T-cell (primary cell): ENCODE measurements at places on chromosomes 16 and 17.

GRCh38 chr17:68878226-68878885 lies 76.8 kb downstream of the ABCA8 start:
- no peak for DNase-seq

DNA sequence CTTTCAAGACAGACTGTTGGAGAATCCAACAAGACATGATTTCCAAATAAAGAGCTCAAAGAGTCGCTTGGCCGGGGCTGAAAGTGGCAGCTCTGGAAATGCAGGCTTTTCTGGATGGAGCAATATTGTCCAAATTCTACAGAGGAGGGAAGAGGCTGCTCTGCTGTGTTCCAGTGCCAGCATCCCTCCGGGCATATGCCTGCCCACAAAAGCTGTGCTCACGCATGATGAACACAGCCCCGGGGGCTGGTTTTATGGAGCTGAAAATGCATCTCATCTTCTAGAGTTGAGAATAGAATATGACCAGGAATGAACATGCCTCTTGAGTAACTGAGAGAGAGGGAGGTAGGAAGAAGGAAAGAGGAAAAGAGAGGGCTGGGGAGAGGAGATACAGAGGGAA lies 74.7 kb upstream of the TOX3 start:
- no peak for DNase-seq

GRCh38 chr17:20999044-20999573 lies 43.7 kb downstream of the USP22 start:
- DNase-seq, result no peak

- DNase-seq, result no peak
Measured at GRCh38 chr16:74667255-74667700, 601 bp upstream of the RFWD3 start.

GRCh38 chr17:14118951-14119350 lies 49.6 kb downstream of the COX10 start:
- no peak for DNase-seq

GRCh38 chr17:78259192-78259554 lies 27.7 kb downstream of the TMEM235 start:
- no peak for DNase-seq

GRCh38 chr16:82105107-82105506 lies 64.9 kb downstream of the MPHOSPH6 start:
- no peak for DNase-seq
